CD4-positive, alpha-beta T cell treated with Interleukin-21 for 1 hour (primary cell): ENCODE measurements at places on chromosomes 11 and 22.

- no peak for DNase-seq
These were observed 17.5 kb downstream of the NFAM1 start for GRCh38 chr22:42414565-42415303.

- DNase-seq = no peak
These were observed 13.2 kb downstream of the PPARA start for GRCh38 chr22:46163557-46163888.

- no peak for DNase-seq
These were observed 12.3 kb downstream of the TBX1 start for GRCh38 chr22:19772673-19773469.

- DNase-seq = no peak
These were observed 14.5 kb downstream of the SHANK2 start for GRCh38 chr11:71237853-71238252.

DNA sequence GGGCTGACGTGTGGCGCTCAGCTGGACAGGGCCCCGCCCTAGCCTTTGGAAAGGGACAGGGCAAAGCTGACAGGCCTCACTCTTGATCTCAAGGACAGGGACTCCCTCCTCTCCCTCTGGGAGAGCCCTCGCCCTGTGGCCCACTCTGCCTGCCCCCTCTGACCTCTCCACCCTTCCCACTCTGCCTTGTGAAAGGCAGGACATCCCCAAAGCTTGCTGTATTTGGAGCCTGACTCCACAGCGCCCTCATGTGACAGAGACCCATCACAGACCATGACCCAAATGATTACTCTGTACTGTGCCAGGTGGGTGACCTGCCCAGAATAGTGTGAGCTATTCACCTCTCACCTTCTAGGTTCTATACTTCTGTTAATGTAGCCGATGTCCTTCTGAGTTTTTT is 18.8 kb downstream of the P2RY2 start:
- peak; percentile 21 for DNase-seq

GRCh38 chr11:73467505-73467904 is 91.3 kb downstream of the RELT start:
- no peak for DNase-seq
